ENCODE measurements at places on chromosomes 2 and 18.

GRCh38 chr2:162926501-162926900, 87.9 kb upstream of the KCNH7 start:
- no peak for DNase-seq

DNA sequence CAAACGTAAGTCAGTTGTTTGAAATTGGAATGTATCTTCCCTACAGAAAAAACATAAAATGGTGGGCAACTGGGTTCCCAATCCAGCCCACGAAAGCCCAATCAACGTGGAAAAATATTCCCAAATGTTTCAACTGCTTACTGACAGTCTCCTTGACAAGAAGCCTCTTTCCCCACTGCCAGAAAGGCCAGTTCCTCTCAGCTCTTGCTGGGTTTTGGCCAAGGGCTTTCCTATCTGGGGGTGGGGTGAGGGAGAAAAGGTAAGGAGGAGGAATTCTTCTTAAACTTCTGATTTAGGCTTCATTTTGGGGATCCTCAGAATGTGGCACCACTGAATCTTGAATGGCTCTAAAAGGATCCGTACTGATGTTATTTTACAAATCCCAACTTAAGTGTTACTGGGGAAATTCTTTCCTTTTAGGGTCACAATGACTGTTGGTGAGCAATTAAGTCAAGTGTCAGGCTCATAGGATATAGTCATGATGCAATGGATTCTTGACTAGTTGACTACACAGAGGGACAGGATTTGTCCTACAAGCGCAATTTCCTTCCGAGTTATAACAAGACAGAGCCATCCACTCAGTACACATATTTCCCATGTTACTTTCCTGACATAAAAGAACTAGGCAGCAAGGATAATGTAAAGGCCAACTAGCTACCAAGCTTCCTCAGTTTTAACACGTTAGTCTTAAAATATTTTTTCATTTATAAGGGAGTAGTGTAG, 73.6 kb downstream of the SPRED2 start:
- no peak for DNase-seq

- no peak for DNase-seq
Observed at GRCh38 chr2:169528271-169528701, 18.8 kb downstream of the KLHL41 start.

DNA sequence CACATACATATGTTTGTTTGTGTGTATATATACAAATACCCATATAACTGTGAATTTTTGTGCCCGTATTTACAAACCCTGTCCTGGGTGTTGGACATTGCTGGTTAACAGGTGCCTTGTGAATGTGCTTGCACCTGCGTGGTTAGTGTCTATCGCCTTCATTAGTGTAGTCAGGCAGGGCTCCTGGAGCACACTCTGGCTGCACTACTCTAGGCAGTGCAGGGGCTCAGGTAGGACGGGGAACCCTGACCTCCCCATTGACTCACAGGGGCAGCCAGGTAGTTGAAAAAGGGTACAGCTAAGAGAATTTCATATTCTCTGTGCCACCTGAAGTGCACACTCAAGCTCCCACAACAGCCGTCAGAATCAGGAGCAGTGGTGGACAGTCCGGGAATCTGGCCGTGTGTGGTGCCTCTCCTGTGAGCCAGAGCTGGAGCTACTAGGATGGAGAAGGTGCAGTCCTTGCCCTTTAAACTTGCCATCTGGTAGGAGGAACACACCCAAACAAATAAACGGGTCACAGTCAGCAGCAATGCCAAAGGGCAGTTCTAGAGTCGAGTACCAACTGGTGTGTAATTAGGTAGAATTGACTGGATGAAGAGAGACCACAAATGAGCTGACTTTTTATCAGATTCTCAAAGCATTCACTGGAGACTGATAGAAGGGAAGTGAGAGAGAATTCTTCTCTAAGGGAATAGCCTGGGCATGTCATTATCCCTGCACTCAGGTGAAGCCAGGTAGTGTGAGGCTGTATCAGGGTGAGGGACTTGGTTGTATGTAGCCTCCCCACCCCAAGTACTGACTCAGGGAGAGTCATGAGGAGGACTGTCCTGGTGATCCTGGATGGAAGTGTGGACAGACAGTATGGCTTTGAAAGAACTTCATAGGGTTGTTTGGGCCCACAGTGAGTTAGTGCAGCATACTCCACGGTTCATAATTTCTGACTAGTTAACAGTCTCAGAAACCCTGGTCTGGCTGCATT, 44.1 kb downstream of the FARP2 start:
- DNase-seq = no peak

DNA sequence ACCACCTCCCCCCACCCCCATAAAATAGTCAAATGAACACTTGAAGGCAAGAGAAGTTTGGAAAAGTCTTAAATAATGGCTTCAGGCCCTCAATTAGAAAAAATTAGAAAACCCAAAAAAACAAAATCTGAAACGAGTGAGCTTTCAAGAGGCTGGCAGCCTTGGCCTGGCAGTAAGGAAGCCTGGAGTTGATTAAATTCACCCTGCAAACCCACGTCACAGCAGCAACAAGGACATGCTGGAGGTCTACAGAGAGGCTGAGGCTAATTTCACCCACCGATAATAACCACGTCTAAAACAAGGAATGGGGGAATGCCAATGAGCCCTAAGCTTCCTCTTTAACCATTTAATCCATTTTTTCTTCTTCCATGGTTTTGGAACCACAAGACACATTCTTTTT, 122.7 kb upstream of the SMAD7 start:
- DNase-seq = no peak

DNA sequence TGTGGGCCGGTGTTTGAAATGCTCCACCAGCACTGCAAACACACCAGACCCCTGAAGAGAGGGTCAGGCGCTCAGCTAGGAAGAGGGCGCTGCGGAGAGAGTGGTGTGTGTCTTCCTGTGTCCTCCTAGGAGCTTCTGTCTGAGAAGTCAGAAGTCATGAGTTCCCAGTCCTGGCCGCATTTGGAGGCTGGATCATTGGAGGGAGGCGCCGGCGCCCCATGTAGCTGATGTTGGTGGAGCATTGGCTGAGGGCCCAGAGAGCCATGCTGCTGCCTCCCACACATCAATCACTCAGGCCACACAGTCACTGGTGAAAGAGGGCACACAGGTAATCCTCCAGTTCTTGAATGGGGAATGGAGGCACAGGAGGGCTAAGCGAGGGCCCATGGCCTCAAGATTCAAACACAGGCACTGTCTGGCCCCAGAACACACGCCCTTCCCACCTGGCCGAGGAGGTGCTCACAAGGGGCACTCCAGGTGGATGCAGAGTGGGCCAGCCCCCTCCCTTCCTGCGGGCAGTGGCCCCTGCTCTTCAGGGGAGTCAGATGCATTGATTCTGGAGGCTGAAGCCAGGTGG, 66.3 kb downstream of the RRM2 start:
- no peak for DNase-seq

DNA sequence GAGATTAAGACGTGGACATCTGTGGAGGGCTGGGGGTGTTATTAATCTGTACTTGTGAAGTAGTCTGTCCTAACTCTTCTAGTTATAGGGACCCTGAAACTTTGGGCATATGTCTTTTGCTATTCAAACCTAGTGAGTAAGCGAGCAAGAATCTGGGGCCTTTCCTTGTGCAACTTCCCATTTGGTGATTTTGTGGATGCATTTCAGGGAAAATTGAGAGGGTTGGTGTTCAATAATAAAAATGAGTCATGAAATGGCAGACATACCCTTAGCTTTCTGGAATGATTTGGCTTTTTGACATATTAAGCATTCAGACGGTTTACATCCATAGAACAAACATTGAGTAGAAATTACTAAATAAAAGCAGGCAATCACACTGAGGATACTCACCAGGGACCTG, 17.0 kb downstream of the COL4A4 start:
- DNase-seq = no peak

GRCh38 chr2:231385429-231385828, 10.1 kb upstream of the B3GNT7 start:
- DNase-seq = no peak

DNA sequence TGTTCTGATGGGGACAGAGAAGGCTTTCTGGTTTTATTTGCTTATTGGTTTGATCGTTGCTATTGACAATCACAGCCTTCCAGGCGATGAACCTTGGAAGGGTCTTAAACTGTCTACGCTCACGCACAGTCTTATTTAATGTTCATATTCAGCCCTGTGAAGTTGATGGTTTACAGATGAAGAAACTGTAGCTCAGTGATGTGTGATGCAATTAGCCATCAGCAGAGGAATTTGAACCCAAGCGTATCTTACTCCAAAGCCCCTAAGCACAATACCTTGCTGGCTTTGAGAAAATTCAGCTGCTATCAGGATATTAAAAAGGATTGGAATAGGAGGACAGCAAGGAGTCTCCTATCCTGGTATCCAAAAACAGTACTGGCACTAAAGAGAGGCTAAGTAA, 98.3 kb upstream of the STPG4 start:
- DNase-seq = no peak
